ENCODE measurements at places on chromosomes 4 and X.

GRCh38 chr4:33052241-33052640, 2332.1 kb downstream of the PCDH7 start:
- DNase-seq: no peak

- DNase-seq: no peak
These were observed 29.4 kb upstream of the KLHL2 start for GRCh38 chr4:165177725-165178666.

DNA sequence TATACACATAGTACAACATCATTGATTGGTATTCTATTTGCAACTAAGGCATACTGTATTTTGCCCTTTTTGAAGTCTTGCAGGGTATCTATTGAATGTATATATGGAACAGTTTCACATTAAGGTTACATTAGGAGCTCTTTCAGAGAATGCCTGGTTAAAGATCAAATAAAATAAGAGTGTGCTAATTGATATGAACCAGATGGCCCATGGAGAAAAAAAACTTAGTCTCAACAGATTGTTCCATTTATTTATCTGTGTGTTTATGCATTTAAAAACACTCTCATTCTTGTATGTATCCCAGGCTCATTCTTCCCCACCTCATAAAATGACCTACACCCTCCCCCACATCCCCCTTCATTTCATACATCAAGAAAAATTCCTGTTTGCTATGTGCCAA, 35.2 kb upstream of the GRIA2 start:
- no peak for DNase-seq

DNA sequence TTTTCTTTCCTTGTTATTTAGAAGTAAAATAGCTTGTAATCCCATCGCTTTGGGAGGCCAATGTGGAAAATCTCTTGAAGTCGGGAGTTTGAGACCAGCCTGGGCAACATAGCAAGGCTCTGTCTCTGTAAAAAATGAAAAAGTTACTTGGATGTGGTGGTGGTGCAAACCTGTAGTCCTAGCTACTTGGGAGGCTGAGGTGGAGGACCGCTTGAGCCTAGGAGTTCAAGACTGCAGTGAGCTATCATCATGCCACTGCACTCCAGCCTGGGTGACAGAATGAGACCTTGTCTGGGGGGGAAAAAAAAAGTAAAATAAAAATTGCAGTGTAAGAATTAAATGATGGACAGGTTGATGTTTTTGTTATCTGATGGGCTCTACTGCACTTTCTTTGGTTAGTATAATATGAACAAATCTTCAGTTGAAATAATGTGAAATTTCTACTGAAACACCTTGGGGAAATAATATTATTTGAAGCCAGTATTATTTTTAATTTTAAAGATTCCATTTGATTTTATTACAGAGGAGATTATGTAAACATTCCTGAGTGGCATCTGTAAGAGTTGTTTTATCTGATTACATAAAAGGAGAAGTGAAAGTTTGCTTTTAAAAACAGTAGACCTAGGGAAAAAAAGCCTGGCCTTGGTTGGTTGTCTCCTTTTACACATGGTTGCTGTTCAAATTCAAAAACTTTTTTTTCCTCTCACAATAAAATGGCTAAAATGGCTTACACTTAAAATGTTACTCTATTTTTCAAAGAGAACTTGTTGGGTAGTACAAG, 10.5 kb upstream of the NDUFC1 start:
- no peak for DNase-seq

DNA sequence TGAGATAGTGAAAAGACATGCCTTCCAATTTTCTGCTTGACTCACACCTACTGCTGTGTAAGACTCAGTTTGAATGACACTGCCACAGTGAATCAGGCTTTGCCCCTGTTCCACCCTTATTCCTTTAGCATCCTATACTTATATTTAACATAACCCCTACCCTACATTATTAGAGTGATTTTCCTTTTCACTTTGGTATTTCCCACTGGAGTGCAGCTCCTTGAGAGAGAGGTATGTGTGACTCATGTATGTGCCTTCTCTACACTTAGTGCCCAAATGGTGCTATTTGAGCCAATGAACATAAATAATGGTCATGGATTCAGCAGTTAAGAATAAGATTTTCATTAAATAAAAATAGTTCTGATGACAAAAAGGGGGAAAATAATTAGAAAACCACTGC, 69.5 kb downstream of the RRAGB start:
- no peak for DNase-seq

- no peak for DNase-seq
These were observed 779.0 kb upstream of the SLIT2 start for GRCh38 chr4:19472666-19473065.

DNA sequence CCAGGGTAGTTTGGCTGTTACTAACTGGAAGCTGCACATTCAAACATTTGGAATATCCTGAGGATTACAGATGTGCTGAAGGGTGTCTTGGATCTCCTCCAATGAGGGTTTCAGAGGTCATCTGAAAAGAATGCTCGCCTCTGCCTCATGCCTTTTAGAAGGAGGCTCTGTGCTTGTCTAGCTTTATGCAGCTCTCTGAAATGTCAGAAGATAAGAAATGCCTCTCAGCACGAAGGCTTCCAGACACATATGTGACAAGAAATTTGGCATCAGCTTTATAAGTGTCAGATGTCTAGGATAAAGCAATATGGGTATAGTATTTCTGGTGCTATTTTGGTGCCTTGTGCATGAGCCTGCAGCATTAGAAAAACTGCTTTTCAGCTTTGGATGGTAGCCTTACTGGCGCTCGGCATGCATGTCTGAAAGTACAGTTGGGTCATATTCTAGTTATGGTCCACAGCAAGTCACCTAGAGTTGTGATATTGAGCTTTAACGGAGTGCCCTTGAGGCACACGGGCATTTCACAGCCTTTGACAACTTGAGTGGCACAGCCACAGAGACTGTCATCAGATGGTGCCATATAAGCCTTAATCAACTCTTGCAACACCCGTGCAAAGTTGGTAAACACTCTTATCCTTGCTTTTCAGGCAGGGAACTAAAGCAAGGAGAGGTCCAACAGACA, 70.8 kb upstream of the PGRMC2 start:
- peak; percentile 43 for DNase-seq

DNA sequence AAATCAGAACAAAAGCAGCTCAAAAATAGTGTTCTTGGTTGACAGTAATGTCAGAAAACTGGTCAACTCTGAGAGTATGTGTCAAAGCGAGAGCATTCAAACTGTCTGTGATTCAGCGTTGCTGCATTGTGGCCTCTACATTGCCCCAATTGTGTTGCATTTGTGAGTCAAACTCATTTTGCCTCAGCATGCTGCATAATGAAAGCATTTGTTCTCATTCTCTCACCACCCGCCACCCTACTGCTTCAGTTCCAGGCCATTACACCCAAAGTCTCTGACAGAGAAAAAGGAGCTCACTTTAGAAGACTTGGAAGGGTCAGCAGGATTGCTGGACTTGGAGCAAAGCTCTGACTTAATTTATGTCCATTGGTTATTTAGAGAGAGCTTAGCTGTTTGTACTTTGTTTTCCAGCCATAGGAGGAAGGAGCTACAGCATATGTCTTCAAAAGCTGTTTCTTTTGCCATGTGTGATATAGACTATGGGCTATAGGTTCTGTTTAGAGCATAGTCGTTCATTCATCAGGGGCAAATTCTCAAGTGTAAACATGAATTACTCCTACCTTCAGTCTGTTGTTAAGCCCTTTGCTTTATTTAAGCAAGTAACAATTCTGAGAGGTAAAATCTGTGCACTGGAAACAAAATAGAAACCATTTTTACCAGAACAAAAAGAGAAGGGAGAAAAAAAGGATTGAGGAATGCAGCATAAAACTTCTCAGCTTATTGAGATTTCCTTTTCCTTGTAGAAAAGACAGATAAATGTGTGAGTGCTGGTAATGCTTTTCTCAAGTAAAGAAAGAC, 153.4 kb upstream of the ANK2 start:
- DNase-seq: no peak

DNA sequence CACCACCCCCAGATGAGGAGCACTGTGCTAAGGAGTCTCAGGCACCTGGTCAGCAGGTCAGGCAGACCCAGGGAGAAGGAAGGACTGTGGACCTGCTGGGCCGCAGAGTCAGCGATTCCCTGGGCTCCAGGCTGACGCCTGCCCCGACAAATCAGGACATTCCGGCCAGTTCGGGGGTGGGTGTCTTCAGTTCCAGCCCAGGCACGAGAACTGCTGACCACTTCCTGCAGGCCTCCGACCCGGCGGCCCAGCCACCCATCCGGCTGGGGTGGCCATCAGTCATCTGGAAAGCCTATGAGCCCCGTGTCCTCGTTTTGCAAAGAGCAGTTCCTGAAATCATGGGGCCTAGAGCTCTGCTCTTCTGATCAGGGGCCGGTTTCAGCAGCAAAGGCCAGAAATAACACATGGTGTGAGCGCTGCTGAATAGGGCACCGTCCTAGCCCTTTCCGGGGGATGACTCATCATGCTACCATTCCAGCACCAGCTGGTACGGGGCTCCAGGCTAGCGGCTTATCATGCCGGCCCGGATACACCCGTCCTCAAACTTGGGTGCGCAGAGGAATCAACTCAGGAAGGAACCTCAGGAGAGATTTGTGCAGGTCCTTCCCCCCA, 7.8 kb upstream of the SH3TC1 start:
- no peak for DNase-seq

- DNase-seq: no peak
These were observed 178.6 kb downstream of the ZNF674 start for GRCh38 chrX:46366381-46367207.

- no peak for DNase-seq
These were observed 37.1 kb downstream of the ENOPH1 start for GRCh38 chr4:82467471-82467870.

GRCh38 chr4:139528377-139529005, 27.5 kb downstream of the SETD7 start:
- no peak for DNase-seq

- no peak for DNase-seq
These were observed 76.8 kb upstream of the PRPS1 start for GRCh38 chrX:107551546-107551945.

- peak; percentile 43 for DNase-seq
These were observed 39.8 kb downstream of the SPCS3 start for GRCh38 chr4:176359590-176359989.

GRCh38 chrX:152907084-152907651, 9.3 kb downstream of the ZNF185 start:
- no peak for DNase-seq

DNA sequence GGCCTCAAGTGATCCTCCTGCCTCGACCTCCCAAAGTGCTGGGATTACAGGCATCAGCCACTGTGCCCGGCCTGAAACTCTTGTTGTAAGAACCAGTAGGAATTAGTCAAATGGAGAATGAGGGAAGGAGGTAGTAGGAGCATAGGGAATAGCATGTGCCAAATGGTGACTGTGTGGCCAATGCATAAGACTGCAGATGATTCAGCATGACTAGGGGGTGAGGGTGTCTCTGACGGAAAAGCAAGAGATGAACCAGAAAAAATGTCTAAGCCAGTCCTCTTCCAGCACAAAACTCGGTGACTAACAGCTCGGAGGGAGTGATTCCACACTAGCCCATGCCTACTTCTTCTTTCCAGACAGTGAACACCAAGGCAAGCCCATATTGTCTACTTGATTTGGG, 58.2 kb upstream of the DUSP21 start:
- peak; percentile 38 for DNase-seq

DNA sequence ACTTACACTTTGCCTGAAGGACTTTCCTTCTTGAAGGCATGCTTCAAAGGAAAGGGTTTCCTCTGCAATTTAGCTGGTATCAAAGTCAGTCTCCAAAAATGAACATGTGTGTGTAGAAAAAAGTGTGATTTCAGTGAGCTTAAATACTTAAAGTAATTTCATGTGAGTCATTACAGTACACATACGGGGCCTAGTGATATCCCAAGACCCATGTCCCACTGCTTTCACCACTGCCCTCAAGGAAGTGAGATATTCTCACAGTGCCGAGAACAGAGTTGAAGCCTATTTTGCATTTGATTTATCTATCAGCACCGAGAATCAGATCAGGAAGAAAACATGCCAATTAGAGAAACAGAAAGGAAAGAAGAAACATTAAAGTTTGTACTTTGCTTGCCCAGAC, 61.0 kb downstream of the CHST7 start:
- DNase-seq: no peak

DNA sequence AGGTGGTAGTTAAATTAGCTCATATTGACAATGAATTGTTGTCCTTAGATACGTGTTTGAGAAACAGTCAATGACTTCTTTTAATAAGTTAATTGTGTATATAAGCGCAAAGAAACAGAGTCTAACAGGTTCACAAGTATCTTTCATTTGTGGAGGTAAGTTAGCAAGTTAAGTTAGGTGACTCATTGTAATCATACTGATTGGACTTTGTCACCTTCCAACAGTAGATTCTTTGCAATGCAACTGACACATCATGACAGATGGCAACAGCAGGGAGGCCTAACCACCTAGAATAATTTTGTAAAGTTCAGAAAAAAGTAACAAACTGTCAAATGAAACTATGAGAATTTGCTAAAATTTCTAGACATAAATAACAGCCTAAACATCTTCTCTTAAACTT, 207.6 kb upstream of the PITX2 start:
- no peak for DNase-seq

DNA sequence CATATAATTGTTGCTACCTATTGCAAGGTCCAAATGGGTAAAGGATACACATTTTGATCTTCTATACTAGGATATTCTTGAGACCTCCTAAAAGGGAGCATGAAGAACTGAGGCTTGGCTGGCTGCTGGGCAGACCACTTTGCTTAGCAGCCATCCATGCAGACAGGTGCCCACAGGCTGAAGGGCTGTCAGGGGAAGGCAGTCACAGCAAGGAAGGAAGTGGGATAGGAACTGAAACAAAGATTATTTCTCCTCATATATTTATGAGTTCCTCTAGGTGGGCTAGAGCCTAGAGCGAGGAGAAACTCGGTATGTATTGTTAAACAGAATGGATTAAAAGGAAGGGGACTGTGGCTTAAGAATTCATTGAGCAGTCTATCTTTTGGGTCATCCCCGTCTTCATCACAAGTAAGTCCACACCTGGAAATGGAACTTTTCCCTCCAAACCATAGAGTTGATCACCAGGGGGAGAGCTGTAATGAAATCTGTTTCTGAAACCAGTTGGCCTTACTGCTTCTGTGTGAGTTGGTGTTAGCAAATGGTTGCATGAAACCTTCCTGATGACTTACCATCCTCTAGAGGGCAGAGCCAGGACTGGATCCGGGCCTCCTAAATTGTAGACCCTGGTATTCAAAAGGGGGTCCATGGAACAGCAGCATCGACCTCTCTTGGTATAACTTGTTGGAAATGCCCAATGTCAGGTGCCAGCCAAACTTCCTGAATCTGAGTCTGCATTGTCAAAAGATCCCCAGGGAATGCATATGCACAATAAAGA, 42.3 kb downstream of the AFF2 start:
- DNase-seq: no peak

DNA sequence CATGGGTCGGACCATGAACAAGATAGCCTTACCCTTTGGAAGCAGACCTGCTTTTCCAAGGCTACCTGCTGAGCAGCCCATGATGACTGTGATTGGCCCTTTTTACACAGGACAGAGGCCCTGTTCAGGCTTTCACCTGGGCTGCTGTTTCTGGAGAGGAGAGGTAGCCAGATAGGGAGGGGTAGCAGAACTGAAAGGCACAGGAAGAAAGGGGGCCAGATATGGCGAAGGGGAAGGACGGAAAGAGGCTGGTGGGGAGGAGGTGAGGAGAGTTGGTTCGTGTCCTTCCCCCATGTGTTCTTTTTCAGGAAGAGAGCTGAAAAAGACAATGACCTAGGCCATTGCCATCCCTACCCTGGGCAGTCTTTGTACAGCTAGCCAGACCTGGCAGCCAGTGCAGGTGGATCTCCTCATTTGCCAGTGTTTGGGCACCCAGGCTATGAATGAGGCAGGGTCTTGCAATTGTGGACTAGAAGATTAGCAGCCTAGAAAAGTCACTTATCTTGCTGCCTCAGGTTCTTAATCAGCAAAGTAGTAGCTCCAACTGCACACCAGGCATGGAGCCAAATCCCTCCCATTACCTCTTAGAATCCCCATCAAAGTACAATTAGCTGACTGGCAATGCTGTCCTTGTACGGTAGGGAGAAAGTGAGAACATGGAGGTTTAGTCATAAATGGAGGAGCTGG, 139.6 kb downstream of the AMMECR1 start:
- no peak for DNase-seq
